Stimulated activated CD4-positive, alpha-beta T cell treated with anti-CD3 and anti-CD28 coated beads, Interleukin-4, amount 100 ng/mL, for 4 hours (primary cell): ENCODE measurements at places on chromosomes 16 and 17.

DNA sequence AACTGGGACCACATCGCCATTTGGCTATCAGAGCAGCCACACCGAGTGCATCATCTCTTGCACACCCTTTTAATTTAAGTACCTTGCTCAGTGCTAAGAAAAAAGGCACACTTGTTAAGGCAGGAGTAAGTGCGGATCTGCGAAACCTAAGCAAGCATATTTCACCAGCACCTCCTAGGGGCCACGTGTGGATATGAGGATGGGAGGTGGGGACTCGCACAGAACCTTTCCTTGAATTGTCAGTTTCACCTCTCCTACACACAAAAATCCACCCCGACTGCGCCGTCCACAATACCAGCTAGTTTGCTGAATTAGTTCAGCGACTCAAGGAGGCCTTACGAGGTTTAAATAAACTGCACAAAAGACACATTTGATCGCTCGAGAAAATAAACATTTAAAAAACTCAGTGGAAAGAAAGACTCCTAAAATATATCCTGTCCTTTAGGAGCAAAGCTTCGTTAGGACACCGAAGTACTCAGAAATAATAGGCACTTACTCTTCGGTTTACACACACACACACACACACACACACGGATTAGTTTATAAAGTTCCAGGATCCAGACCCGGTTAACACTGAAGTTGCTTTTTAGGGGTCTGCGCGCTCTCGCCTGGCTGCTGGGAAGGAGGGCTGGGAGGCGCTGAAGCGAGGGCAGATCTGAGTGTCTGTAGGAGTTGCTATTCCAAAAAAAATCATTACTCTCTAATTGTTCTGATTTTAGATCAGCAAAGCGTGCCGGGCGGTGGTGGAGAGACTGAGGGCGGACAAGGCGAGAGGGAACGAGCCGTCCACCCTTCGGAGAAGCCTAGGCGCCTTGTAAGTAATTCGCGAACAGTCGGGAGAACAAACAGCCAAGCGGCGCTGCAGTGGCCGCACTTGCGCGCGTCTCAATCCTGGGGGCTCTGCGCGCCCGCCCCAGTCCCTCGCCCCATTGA lies 1.0 kb upstream of the KCNJ2 start:
- DNase-seq = no peak

- no peak for DNase-seq
Observed at GRCh38 chr16:88636488-88637265, 1.7 kb upstream of the IL17C start.

DNA sequence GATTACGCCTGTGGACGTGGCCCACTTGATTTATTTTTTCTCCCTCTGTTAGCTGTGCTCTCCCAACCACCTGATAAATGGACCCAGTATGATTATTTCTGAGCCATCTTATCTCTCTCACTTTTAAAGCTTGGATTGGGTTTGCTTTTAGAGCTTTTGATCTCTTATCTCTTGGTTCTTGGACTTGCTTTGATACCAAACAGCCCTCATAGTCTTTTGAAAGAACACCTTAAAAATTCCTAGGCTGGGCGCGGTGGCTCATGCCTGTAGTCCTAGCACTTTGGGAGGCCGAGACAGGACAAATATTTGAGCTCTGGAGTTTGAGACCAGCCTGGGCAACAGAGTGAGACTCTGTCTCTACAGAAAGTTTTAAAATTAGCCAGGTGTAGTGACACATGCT lies 25.8 kb downstream of the SMTNL2 start:
- DNase-seq = no peak

DNA sequence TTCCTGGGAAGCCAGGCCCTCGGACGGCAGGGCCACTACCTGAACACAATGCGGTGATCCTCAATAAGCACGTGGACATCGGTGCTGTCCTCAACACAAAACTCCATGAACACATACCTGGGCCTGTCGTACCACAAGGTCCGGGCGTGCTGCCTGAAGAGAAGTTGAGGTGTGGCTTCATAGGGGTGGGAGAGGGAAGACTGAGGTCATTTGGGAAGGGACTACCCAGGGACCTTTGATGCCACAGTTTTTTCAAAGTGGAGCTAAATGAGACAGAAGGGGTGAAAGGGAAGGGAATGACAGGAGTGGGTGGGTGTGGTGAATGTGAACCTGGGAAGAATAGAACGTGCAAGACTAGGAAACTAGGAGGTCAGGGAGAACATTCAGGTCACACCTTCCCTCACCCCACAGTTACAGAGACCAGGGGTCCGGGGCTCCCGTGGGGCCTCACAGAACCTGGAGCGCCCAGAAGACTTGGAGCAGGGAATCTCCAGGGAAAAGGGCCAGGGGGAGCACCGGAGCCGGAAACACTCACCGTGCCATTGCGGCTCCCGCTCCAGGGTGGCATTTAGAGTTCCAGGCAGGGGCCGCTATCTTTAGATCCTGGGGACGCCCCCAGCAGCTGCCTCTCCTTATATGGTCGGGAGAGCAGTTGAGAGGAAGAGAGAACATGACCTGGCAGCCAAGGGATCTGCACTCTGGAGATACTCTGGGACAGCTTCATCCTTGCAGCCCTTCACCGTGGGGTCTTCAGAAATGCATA lies at the start of gene PTGES3L:
PTGES3L (minus strand) TSS at position 570 of the 763 bp plus-strand sequence; CDS start at position 543, 27 bp downstream.
- no peak for DNase-seq

DNA sequence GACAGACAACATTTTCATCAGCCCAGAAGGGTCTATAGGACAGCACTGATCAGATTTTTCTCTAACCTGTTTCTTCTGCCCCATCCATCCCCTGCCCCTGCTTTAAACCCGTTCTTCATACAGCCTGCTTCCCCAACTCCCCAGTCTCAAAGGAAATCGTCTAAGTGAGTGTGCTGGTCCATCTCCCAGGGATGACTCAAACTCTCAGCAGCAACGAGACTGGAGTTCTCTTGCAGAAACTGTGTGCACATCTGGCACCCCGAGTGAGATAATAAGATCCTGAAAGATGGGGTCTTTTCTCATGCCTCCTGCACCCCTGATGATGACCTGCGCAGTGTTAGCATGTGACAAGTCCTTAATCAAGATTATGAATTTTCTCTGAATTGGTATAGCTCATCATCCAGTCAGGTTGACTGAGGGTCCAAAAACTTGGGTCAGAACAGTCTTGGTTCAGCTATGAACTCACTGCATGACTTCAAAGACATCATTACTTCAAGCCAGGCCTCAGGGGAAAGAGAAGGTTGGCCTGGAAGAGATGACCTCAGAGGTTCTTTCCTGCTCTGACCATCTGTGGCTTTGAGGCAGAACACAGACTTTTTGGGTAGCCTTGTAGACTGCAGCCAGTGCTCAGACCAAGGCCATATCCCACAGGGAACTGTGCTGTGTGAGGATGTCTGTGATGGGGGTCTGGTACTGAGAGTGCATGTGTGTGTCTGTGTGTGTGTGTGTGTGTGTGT lies 117.9 kb downstream of the SPACA3 start:
- DNase-seq = no peak

DNA sequence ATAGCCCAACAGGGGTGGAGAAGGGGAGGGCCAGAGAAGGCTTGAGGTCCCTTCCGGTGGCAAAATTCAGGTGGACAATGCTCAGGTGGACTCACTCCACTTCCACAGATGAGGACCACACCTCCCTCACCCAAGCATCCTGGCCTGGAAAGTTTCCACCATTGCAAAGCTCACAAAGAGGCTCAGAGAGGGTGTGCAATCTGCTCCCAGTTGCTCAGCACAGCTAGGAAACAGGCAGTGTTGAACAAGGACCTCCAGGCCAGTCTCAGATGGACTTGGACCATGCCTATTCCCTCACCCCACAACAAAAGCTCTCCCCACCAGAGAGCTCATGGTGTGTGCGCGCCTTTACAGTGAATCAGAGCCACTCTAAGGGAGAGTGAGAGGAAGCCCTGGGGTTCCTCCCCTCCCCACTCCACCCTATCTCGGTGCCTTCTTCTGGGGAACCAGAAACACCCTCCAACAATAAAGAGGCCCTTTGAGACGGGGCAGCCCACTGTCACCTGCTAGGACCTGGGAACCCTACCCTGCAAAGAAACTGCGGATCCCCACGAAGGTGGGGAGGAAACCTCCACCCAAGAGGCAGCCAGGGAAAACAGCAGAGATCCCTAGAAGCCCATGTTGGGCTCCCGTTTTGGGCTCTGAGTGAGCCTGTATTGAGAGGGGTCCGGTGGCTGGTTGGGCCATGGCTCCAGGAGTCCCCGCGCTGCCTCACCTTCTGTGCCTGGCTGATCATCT lies 1.6 kb downstream of the FAM83G start:
- no peak for DNase-seq

DNA sequence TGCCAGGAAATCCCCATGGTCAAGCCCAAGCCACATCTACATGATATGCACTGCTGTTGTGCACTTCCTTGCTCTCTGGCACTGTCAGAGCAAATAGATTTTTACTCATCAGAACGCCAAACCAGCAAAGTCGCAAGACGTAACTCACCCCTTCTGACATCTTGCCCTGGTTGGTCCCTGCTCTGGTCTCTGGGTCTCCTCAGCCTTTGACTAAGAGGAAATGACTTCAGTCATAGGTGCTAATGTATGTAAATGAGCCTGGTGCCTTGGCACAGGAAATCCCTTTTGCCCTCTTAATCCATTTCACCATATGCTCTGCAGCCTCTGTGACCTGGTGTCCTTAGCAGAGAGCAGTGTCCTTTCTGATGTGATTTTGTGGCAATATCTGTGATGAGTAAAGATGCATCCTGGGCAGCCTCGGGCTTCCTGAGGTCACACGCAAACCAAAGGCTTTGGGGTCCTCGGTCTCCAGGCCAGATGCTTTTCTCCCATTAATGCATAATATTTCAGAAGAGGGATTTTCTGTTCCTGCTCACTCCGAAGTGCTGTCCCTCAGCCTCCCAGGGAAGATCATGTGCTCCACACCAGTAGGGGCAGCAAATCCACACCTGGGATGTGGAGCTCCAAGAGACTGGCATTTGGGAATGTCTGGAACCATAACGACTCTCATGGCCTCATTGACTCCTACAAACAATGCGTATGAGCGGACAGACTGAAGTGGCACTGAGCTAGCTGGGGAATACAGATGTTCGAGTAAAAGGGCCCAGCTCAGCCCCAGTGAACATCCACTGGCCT lies 66.9 kb downstream of the GP2 start:
- DNase-seq = no peak

DNA sequence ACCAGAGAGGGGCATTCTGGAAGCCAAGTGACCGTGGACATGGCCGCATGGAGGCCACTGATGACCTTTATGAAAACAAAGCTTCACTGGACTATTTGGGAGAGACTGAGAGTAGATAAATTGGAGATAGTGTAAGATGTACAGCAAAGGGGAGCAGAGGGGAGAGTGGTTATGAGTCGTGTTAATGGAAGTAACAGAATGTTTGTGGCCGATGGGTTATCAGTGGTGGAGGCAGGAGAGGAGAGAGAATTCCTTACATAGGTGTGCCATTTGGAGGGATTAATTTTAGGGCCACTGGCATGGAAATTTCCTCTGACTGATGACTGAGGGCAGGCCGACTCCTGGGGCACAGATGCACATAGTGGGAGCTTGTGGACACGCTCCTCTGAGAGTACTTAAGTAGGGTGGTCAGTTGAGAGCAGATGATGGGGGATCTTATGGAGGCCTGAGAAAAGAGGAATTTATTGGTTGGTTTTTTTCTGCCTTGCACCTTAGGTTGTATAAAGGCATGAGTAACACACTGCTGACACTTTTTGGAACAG lies 19.2 kb downstream of the PRPSAP2 start:
- DNase-seq = no peak

DNA sequence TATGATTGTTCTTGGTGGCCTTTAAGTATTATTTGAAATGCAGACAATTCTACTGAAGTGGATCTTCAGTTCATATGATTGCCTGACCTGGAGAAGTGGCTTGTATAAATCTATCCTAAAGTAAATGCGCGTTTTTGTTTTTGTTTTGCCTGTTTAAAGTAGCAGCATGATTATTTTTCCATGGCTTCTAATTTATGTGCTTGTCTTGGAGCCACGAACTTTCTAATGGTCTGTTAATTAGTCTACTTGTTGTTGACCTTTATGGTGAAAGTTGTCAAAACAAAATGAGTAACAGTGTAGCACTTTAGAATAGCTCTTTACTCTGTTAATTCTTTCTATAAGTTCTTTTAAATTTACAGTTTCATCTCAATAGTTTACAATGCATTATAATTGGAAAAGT lies 1.7 kb downstream of the PRKAR1A start:
- no peak for DNase-seq

DNA sequence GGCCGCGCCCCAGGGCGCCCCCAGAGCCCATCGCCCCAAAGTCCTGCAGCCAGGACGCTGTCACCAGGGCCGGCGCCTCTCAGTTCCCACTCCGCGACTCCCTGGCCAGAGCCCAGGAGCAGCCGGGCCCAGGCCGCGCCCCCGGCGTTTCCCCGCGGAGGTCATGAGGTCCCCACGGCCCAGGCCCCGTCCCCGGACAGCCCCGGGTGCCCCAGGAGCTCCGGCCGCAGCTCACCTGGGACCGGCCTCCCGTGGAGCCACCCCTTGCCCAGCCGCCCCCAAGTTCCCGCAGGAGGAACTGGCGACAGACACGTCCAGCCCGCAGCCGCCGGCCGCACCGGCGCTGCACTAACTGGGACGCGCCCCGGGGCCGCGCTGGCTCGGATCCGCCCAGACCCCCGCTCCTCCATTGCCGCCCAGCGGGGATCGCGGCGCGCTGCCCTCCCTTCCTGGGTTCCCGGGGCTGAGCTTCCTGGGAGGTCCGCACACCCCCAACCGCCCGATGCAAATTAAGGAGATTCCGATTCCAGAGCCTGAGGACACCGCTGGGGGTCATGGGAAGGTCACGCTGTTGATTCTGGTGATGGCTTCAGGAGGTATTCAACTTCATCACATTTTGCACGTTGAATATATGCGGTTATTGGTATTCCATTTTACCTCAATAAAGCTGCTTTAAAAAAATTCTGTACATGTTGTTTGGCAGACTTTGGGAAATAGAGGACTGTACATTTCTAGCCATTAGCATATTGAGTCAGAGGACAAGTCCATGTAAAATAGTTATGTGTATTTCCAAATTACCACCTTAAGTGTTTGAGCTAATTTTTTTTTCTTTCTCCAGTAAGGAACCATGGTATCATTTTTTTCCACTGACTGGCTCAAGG lies 9.9 kb downstream of the AHSP start:
- no peak for DNase-seq

GRCh38 chr17:32593003-32593402 lies 106.2 kb downstream of the CDK5R1 start:
- no peak for DNase-seq

- DNase-seq = no peak
Observed at GRCh38 chr17:65855245-65855644, 293.8 kb upstream of the AXIN2 start.

DNA sequence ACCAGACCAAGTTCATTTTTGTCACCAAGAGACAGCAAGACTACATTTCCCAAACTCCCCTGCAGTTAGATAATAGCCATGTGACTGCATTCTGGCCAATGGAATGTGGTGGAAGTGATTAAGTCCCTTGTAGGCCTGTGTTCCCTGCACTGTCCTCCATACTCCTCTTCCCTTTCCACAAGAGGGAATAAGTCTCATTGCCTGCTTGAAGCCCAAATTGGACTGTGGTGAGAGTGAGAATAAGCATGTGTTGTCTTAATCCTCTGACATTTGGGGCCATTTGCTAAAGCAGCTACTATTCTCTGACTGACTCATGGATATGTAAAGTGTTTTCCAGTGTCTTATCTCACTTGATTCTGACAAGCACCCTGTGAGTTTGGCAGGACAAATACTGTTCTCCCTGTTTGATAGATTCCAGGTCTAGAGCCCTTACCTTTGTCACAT lies 20.7 kb downstream of the PIK3R6 start:
- no peak for DNase-seq

GRCh38 chr16:8958344-8959167 lies 5.2 kb downstream of the USP7 start:
- DNase-seq = no peak
